ENCODE measurements at places on chromosomes 1 and 21.

DNA sequence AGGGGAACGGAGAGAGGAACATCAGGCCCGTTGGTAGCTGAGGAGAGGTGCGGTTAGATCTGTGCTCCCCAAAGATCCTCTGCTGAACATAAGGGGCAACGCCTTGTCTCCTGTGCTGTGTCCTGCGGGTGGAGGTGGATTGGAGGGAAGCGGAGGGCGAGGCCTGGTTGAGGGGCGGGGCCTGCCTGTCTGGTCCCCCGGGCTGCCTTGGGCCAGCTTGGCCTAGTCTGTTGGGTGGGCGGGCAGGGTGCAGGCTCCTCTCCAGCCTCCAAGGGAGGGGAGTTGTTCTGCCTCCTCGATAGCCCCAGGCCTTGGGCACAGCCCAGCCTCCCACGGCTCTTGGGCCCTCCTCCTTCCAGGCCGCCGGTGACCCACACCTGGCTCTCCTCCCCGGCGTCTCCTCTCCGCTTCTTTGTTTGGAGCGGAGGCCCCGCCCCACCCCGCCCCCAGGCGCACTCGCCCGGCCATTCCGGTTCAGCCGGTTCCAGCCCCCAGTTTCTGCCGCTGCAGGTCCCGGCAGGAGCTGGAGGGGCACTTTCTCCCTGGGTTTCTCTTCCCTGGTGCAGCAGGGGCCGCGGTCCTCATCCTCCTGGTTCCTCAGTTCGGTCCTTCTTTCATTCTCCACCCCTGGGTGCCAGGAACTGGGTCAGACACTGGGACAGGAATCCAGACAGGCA lies 19.4 kb downstream of the PTPRF start:
- DNase-seq: no peak

DNA sequence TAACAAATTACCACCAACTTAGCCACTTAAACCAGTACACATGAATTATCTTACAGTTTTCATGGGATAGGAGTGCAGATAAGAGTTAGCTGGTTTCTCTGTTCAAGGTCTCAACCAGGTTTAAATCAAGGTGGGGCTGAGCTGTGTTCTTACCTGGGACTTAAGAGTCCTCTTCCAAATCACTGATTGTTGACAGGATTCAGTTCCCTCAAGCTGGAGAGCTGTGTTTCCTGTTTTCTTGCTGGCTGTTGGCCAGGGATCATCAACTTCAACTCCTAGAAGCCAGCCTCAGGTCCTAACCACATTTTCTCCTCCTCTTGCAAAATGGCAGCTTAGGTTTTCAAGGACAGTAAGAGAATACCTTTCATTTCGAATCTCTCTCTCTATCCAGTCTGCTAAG lies 123.8 kb upstream of the CHRM3 start:
- no peak for DNase-seq

- no peak for DNase-seq
Observed at GRCh38 chr1:119549719-119550132, 42.7 kb downstream of the HSD3B1 start.

DNA sequence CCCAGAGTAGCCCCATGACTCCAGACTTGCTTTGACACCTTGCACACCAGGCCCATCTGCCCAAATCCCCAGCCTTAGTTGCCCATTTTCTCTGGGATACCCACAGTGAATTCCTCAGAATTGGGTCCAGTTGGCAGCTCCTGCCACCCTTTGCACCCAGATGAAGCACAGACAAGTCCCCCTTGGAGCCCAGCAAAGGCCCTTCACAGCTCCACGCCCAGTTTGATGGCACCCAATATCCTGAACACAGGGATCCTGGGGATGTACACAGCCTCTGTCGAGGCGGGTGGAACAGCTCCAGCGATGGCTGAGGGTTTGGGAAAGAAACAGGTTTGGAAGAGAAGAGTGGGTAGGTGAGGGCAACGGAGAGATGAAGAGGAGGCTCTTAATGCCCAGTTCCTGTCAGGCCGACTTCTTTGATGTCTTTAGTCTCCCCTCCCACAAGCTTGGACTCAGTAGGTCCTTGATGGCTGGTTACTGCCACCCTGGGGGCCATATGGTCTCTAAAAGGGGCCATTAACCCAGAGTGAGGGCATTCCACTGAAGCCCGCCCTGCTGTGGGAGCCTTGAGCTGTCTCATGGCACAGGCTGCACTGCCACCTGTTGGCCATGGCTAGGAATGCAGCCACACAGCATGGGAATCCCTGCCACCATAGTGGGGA lies 21.7 kb downstream of the TMEM53 start:
- no peak for DNase-seq

DNA sequence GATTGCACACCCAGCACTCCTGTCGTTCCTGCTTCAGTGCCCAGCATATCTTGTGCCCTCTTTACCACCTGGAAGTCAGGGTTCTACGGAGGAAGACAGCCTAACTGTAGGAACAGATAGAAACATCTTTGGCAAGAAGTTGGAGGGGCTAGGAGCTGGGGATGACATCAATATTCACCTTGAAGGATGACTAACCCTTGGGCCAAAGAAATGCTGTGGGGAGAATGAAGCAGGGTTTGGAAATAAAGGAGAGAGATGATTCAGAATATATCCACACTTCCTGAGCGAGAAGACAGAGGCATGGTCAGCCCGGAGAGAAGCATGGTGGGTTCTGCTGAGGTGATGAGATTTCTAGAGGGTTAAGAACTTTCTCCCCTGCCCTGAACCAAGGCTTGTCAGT lies 4.6 kb upstream of the NKAIN1 start:
- DNase-seq: no peak

GRCh38 chr1:116842654-116843053 lies 67.1 kb upstream of the PTGFRN start:
- no peak for DNase-seq

- no peak for DNase-seq
Observed at GRCh38 chr1:25996966-25997827, 666 bp downstream of the PAFAH2 start.

DNA sequence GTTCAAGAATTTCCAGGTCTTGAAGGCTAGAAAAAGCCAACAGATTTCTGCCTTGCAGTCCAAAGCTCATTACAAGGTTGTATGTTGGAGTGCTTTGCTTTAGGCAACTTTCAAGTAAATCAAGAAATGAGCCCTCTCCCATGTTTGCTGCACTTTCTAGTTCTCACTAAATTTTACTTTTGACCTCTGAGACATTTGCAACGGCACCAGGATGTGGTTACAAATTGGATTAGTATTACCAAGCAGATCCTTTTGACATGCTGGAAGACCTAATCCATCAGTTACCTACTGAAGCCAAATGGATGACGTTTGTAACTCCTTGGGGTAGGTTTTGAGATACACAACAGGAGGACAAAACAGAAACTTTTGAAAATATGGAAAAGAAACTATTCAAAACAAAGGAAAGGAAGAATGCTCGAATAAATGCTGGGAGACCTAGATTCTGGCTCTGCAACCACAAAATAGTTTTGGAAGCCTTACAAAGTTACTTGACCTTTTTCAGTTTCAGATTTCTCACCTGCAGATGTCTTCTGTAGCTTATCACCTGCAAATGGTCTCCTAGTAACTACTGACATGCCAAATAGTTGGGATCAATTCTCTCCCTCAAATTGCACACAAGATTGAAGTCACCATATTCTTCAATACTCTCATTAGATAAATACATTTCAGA lies 251.7 kb upstream of the ADGRL2 start:
- DNase-seq: no peak

GRCh38 chr1:199954699-199955098 lies 72.8 kb upstream of the NR5A2 start:
- no peak for DNase-seq

All from cortex of kidney (tissue), 1 donor.